ENCODE measurements at places on chromosomes 3 and 15.
A peak's percentile ranks its signal among the peaks of the same experiment; 100 is the strongest.

DNA sequence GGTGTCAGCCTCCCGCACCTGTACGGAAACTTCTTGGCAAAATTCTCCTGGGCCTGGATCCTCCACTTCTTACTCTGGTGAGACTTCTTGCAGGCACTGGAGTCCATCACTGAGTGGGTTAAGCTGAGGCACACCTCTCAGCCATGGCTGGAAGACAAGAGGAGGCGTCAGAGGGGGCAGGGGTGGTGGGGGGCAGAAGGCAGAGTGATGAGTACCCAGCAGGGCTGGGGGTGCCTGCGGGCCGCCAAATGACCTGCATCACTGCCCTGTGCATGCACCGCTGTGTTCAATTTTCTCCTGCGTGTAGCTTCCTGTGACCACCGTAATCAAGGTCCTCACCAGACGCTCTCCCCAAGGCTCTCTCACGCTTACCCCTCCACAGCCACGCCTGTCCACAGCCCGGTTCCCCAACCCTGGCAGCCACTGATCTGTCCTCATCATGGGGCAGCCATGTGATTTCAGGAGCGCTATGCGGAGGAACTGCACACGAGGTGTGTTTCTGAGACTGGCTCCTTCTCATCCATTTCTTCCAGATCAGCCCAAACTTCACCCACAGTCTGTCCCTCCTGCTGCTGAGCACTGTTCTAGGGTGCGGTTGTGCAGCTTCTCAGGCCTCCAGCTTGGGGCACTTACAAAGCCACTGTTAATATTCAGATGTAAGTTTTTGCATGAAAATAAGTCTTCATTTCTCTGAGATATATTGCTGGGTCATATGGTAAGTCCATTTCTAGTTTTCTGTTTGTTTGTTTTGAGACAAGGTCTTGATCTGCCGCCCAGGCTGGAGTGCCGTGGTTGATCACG is 5.2 kb downstream of the C3orf22 start:
- no peak for DNase-seq

- DNase-seq: no peak
Observed at GRCh38 chr15:98163319-98164045, 203.0 kb downstream of the ARRDC4 start.

GRCh38 chr3:7421065-7421464 is 560.1 kb downstream of the GRM7 start:
- DNase-seq: no peak

GRCh38 chr15:87477737-87478686 is 778.5 kb downstream of the NTRK3 start:
- peak; percentile 3 for DNase-seq

DNA sequence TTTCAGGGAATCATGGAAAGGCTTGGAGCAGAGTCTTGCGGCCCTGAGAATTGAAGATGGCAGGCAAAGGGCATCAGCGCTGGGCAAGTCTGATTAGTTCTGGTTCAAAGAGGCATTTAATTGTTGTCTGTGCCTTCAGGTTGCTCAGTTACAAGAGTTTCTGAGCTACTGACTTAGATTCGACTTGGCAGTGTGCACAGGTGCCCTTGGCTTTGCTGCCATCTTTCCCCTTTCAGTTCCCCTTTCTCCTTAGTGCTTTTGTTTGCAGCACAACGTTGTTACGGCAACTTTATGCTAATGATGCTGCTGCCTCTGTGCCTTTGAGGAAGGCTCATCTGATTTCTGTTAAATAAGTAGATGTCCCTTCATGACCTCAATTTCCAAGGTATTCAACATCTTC is 12.5 kb downstream of the P2RY14 start:
- peak; percentile 76 for DNase-seq

GRCh38 chr3:112141293-112141692 is 8.2 kb upstream of the GCSAM start:
- DNase-seq: no peak

DNA sequence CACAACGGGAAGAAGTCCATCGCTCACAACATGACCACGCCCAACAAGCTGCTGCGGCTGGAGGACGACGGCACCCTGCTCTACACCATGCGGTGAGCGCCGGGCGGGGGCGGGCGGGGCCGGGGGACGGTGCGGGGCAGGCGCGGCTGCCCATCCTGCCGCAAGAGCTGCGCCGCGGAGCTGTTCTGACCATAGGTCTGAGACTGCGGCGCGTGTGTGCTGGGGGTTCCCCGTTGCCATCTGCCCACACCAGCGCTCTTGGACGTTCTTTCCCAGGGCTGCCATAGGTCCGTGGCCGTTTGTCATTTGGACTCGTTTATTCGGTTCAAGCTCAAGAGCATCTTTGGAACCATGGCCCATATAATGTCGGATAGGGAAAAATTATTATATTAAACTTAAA is 16.6 kb downstream of the GABRA5 start:
- no peak for DNase-seq

DNA sequence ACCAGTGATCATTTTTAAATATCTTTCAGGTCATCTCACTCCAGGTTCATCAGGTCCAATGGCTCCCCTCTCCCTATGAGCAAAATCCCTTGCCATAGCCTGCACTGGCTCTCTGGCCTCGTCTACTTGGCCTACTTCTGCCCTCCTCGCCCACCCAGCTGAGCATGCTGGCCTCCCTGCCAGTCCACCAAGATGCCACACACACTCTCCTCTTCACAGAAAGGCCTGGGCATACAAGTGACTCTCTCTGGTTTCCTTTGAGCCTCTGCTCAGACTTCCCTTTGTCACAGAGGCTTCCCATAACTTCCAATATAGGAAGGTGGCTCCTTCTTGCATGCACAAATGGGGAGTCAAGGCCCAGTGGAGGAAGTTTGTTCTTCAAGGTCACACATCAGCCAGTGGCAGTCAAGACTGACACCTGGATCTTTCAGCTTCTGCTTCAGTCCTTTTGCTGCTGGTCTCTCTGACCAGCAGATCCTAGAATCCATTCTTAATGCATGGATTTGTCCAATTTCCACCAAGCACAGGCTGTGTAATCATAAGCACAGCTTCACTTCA is 223.2 kb upstream of the HES1 start:
- no peak for DNase-seq

- DNase-seq: no peak
Observed at GRCh38 chr3:134028486-134029255, 1.1 kb downstream of the SLCO2A1 start.

DNA sequence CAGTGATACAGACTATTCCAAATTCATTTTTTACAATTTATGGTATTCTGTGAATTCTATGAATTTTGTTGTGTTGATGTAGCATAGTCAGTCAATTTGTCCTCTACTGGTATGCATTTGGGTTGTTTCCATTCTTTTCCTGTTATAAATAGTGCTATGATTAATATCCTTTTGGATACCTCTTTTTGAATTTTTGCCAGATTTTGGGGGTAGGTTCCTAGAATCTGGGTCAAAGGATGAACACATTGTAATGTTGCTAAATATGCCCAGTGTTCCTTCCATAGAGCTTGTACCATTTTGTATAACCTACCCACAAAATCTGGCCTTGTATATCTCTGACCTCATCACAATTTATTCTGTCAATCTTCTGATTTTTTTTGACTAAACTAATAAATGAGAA is 44.4 kb upstream of the C3orf38 start:
- no peak for DNase-seq

- DNase-seq: no peak
Observed at GRCh38 chr3:69811452-69812401, 72.5 kb downstream of the MITF start.

DNA sequence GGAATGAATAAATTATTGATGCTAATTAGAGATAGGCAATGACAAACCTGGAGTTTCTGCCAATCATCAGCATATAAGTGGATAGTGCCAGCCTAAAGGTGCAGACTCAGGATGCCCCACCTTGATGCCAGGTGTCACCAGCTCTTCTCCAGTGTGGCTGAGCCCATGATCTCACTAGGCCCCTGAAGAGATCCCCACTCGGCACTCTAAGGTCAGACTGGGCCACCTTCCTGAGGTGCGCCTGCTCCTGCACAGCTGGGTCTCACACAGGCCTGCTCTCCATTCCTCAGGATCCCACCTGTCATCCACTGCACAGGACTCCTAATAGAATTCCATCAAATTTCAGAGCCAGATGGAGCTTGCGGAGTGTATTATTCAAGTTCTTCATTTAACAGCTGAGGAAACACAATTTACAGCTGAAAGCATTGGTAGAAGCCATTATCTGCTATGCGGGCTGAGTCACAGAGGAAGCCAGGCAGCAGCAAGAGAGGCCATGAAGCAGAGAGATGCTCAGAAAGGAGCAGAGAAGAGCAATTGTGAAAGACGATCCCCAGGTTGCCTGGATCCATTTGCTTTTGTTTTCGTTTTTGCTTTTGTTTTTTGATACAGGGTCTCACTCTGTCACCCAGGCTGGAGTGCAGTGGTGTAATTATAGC is 25.1 kb upstream of the FSTL1 start:
- DNase-seq: no peak

- no peak for DNase-seq
Observed at GRCh38 chr3:51311055-51311454, 74.0 kb upstream of the MANF start.

Measured in inflammatory macrophage treated with lipopolysaccharide for 1 hour (primary cell).